Stimulated activated CD4-positive, alpha-beta T cell treated with anti-CD3 and anti-CD28 coated beads, Interleukin-2, amount 100 ng/mL, for 24 hours (primary cell): ENCODE measurements at places on chromosomes 5 and 9.
A peak's percentile ranks its signal among the peaks of the same experiment; 100 is the strongest.

DNA sequence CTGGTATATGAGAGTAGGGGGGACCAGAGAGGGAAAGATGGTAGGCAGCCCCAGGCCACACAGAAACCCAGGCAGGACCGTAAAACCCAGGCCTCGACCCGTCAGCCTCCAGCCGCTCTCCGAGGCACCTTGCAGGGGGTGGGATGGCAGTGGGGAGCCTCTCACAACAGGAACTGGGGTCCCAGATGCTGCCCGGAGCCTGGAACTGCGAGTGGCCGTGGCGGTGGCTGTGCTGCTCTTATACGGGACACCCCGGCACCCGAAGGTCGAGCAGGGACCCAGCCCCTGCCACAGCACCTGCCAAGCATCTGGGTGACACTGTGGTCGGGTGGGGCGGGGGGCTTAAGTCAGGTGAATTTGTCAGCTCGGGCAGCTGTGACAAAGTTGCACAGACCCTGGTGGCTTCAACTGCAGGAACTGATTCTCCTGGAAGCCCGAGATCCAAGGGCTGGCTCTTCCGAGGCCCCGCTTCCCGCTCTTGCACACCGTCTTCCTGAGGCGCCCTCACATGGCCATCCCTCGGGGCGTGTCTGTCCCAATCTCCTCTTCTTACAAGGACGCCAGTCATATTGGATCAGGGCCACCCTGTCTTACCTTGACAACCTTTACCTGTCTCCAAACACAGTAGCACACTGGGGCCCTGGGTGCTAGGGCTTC is 47.6 kb upstream of the EGFL7 start:
- no peak for DNase-seq

GRCh38 chr5:318341-318897 is 3.1 kb upstream of the AHRR start:
- no peak for DNase-seq

GRCh38 chr5:78779262-78779661 is 130.7 kb upstream of the LHFPL2 start:
- no peak for DNase-seq

GRCh38 chr9:13281356-13282016 is 2.0 kb upstream of the MPDZ start:
- DNase-seq: no peak

GRCh38 chr9:34185778-34186551 is 7.1 kb downstream of the UBAP1 start:
- no peak for DNase-seq

DNA sequence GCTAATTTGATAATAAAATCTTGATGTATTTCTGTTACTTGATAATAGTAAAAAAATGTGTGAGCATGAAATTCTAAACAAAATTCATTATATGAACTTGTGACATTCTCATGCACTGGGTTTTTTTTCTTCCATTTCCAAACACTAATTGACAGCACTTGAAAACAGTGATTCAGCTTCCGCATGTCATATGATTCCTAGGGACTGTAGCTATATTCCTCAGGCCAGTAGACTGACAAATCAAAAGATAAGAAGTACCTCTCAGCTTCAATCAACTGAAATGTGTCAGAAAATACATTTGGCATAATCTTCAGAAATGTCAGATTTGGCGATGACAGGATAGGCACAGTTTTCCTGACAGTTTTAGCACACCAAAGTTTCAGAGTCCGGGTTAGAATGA is 52.5 kb downstream of the EFNA5 start:
- DNase-seq: no peak

DNA sequence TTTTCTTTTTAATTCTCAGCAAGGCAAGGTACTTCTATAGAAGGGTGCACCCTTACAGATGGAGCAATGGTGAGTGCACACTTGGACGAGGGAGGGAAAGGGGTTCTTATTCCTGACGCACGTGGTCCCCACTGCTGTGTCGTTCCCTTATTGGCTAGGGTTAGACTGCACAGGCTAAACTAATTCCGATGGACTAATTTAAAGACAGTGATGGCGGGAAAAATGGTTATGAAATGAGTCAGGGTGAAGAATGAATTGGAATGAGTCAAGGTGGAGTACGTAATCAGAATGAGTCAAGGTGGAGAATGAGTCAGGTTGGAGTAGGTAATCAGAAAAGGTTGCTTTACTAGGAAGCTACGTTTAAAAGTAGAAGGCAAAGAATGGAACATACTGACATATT is 2.1 kb upstream of the HMGCS1 start:
- peak; percentile 50 for DNase-seq

DNA sequence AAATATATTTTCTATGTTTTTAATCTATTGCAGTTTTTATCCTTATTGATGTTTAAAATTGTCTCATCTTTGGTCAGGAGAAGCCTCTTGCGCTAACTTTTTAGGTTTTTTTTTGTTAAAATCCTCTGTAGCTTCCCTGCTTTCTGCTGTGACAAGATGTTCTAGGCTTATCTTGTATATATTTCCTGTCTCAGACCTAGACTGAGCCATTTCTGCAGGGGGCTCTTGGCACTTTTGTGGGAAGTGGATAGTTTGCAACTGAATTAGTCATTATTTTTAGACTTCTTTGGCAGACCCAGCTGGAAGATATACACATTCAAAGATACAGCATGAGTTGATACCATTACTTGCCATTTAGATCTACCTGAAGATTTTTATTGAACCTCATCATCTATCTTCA is 28.8 kb downstream of the TCERG1 start:
- DNase-seq: no peak

- no peak for DNase-seq
Measured at GRCh38 chr5:59348189-59348588, 545.3 kb downstream of the PDE4D start.

DNA sequence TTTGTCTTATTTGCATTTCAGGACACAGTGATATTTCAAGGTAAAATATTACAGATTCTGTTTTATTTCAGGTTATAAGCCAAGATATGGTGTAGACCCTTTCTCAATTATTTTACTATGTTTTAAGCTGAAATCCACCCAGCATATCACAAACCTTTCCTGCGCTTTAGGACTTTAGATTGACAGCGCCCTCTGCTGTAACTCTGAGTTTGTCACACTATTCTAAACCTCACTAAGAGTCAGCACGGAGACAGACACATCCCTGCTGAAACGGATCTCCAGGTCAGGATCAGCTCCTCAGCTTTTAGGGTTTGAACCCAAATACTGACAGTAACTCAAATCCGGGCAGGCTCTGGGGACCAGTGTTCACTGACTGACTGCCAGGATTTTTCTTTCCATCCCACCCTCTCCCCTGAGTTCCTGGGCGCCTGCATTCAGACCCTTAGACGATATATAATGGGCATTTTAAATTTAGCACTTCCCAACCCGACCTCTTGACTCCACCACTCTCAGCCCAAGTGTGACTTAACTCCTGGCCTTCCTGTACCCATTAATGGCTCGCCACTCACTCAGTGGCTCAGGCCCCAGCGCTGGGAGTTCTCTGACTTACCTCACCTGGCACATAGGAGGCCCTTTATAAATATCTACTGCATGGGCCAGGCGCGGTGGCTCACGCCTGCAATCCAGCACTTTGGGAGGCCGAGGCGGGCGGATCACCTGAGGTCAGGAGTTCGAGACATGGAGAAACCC is 33.5 kb downstream of the TLX3 start:
- peak; percentile 30 for DNase-seq

- no peak for DNase-seq
Measured at GRCh38 chr5:138011991-138012390, 20.9 kb downstream of the FAM13B start.

- no peak for DNase-seq
Measured at GRCh38 chr5:43078956-43079355, 38.8 kb upstream of the ANXA2R start.

- DNase-seq: no peak
Measured at GRCh38 chr9:4111233-4112008, 188.4 kb downstream of the GLIS3 start.

DNA sequence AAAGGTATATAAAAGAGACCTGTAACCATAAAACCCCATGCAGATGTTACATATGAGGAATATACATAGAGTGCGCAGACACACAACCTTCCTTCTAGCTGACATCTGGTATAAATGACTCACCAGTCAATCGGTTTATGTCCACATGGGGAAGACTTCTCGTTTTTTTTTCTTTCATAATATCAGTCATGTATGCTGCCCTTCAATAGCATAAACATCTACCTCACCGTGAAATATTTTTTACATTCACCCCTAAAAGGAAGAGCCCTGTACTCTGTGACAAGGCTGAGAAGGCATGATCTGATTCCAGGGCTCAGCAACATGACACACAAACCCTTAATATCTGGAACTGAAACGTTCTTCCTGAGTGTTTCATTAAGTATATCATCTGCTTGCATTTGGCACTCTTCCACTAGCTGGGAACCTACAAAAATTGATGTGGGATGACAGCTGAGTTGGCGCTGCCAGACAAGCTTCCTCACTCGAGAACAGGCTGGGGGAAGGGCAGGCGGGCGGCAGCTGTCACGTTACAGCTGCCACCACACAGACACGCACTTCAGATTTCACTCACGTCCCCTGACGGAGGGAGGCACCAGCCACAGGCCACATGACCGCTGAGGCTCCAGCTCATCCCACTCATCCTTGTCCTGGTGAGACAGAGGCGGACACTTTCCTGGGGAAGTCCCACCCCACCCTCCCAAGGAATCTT is 74.2 kb downstream of the SHB start:
- DNase-seq: peak; percentile 30

DNA sequence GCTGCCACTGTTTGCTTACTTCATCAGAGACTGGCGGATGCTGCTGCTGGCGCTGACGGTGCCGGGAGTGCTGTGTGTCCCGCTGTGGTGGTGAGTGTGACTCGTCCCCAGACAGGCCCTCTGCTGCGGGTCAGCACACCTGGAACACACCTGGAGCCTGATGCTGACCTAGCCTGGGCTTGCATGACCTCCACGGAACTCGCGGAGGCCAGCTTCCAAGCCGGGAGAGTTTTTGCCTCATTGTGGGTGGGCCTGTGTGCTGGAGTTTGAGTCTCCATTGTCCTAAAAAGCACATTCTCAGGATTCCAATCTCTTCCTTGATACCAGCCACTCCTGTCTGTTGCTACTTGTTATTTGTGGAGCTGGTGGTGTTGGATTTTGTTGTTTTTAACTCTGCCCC is 28.1 kb downstream of the SLC22A4 start:
- DNase-seq: no peak

GRCh38 chr5:93246090-93246855 is 334.7 kb downstream of the NR2F1-AS1 start:
- DNase-seq: no peak

- DNase-seq: peak; percentile 24
Measured at GRCh38 chr9:137723783-137724445, 105.1 kb downstream of the EHMT1 start.

- no peak for DNase-seq
Measured at GRCh38 chr5:115892021-115892420, 50.3 kb downstream of the AP3S1 start.

GRCh38 chr9:7130266-7130820 is 372.6 kb downstream of the KDM4C start:
- no peak for DNase-seq

- no peak for DNase-seq
Measured at GRCh38 chr5:96001262-96001661, 39.6 kb upstream of the ELL2 start.

DNA sequence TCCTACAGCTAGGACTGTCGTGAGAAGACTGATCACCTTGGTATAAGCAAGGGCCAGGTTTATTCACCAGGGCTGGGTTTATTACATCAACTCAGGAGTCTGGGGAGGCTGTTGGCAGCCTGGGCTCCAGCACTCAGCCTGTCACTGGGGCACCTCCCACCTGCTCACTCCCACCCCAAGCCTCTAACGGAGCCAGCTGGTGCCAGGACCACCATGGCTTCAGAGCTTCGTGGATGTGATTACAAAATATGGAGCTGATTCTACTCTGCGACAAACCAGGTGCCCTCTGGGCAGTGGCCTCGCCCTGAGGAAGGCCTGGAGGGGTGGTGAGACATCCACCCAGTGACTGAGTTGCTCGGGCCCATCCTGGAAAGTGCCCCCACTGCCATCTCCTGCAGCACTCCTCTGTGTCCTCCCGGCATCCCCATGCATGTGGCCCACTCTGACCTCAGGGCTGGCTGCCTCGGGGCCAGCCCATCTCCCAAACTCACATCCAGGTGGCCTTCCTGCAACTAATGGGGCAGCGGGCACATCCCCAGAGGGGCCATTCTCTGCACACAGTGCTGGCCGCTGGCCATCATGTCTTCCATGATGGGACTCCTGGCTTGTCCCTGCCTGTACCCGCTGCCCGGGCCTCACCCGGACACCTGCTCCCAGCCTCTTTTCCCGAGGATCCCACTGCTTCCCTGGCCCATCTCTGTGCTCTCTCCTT is 49.6 kb downstream of the SECISBP2 start:
- DNase-seq: no peak

GRCh38 chr5:41772056-41772455 is 98.2 kb downstream of the OXCT1 start:
- DNase-seq: no peak

GRCh38 chr9:98455256-98456155 is 200.1 kb upstream of the TBC1D2 start:
- DNase-seq: no peak

DNA sequence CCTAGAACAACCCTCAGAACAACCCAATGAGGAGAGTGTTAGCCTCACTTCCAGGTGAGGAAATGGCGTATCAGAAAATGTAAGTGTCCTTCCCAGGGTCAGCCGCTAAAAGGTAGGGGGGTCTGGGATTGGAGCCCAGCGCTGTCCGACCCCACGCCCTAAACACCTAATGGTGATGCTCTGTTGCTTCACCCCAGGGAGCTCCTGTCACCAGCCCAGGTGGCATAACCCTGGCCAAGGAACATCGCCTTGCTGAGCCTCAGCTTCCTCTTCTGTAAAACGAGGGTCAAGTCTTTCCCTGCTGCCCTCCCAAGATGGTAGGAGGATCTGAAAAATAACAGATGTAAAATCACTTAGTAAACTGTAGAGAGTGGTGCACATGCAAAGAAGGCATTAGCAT is 132.5 kb downstream of the PAX5 start:
- DNase-seq: no peak

DNA sequence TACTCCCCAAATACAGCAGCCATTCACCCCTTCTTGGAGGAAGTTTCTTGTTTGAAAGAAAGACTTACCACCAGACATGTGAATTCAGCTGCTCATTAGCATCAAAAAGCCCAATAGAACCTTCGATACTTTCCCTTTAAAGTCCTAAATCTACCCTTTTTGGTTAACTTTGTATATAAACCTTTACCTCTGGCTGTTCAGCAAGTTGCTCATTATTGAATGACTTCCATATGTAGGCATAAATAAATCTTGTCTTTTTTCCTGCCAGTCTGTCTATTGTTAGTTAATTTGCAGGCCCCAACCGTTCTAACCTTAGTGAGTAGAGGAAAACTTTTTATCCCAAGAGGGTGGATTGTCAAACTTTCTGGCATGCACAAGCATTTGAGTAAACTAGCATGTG is 27.9 kb upstream of the FBXL17 start:
- no peak for DNase-seq

- no peak for DNase-seq
Measured at GRCh38 chr5:135645336-135646180, 66.8 kb upstream of the CXCL14 start.

DNA sequence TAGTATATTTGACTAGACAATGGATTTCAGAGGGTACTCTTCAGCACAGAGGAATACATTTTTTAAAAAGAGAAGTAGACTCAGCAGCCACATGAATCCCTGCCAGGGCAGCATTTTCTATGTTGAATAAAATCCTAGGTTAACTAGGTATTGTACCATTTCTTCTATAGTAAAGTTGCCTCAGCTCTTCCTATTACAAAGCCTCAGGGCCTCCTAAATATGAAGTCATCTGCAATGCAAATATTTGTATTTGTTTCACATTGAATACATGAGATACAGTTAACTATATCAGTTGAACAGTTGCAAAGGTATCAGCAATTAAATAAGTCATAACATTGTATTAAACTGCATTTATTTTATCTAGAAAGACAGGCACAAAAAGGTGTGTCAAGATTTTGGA is 59.5 kb downstream of the NUDT12 start:
- DNase-seq: no peak
